ENCODE measurements at places on chromosomes 6 and 20.

DNA sequence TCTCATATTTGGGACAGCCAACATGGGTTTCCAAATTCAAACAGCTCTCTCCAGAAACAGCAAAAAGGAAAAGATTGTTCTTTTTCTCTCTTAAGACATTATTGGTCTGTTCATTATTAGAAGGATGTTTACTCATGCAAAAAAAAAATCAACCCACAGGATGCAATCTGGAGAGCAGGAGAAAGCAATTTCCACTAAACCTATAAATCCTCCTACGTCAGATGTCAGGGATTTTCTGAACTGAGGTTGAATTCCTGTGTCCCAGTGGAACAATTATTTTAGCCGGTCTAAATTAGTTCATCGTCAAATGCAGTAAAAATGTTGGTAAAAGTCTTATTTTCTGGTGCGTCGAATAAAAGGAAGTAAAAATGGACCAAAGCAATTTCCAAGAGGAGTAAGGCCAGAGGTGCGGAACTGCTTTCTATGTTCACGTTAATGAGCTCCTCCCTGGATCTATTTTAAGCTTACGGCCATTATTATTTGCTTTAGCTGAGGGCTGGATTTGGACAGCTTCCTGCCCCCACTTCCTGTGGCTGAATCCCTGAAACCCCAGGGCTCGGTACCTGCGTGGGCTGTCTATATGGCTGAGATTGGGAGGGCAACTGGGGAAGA, at the start of gene GABRR1:
Gene GABRR1 (minus strand): TSS at position 60 of the 612 bp plus-strand sequence. CDS start 36 bp downstream, at position 24.
- DNase-seq, result no peak

GRCh38 chr6:170433163-170434116, 119.7 kb downstream of the PSMB1 start:
- DNase-seq, result no peak

GRCh38 chr6:11206576-11206975, 25.9 kb downstream of the NEDD9 start:
- no peak for DNase-seq

DNA sequence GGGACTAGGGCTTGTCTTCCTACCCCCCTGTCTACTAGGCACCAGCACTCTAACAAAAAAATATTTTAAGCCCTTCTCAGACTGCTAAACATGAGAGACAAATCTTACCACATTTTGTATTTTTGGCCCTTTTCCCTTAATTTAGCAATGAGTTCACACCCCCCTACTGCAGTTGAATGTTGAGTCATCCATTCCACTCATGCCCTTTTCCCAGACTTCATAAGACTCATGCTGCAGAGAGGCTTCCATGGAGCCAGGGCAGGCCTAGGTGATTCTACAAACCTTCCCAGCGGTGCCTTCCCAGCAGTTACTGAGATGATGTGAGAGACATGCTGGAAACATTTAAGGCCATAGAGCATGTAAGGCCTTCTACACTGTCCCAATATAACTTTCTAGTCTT, 53.9 kb downstream of the PXDC1 start:
- DNase-seq, result no peak

- no peak for DNase-seq
Measured at GRCh38 chr6:3392930-3393835, 63.7 kb downstream of the SLC22A23 start.

- DNase-seq, result no peak
Measured at GRCh38 chr6:132954222-132954621, 139.9 kb downstream of the RPS12 start.

- no peak for DNase-seq
Measured at GRCh38 chr20:43183536-43184070, 6.1 kb downstream of the PTPRT start.

GRCh38 chr6:139863964-139864363, 489.5 kb upstream of the CITED2 start:
- DNase-seq, result no peak

DNA sequence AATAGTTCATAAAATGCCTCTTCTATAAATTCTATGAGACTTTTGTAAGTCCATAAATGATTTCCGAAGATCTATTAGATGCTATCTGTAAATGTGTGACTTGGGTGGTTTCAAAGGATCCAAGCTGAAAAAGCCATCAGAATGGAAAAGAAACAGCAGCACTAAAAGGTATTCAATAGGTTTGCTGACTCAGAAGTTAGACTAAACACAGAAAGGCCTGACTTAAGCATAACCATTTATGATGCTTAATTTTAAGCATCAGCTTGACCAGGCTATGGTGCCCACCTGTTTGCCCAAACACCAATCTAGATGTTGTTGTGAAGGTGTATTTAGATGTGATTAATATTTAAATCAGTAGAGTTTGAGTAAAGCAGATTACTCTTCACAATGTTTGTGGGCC, 513.5 kb downstream of the TFAP2A start:
- DNase-seq, result no peak

DNA sequence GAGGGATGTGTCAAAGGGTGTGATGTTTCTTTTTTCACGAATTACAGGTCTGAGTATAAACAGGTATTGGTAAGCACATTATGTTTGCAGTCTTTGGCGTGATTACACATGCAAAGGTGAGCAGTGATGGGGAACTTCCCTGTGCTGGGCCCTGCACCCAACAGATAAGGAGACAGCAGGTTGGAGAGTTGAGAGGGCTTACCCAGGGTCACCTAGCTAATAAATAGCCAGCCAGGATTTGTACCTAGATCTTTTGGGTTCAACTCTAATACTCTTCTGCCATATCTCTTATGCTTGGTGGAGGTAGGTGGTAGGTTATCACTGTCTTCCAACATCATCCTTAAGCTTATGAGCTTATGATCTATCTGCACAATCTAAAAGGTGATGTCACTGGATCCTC, 46.5 kb downstream of the AFG1L start:
- no peak for DNase-seq

DNA sequence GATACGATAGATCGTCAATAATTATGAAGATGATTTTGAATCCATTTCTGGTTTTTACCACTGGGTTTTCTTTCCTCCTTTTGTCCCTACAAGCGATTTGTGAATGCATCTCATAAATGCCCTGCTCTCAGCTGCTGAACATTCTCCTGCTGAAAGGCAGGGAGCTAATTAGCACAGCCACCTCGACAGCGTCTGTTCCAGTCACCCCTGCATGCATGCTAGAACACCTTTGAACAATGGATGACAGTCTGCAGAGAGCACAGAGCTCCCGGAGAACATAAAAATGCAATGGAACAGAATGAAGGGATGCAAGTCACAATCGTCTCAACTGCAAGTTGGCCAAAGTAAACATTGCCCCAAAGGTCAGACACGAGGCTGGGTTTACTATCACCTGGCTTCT, 105.8 kb downstream of the SLC35B3 start:
- DNase-seq, result no peak

GRCh38 chr6:168088161-168089053, 9.4 kb upstream of the FRMD1 start:
- DNase-seq, result peak; percentile 97

GRCh38 chr6:104597541-104598050, 262.1 kb downstream of the HACE1 start:
- no peak for DNase-seq

GRCh38 chr6:20061952-20062351, 150.3 kb downstream of the MBOAT1 start:
- no peak for DNase-seq

GRCh38 chr6:80457439-80457933, 351.0 kb downstream of the BCKDHB start:
- peak; percentile 81 for DNase-seq

DNA sequence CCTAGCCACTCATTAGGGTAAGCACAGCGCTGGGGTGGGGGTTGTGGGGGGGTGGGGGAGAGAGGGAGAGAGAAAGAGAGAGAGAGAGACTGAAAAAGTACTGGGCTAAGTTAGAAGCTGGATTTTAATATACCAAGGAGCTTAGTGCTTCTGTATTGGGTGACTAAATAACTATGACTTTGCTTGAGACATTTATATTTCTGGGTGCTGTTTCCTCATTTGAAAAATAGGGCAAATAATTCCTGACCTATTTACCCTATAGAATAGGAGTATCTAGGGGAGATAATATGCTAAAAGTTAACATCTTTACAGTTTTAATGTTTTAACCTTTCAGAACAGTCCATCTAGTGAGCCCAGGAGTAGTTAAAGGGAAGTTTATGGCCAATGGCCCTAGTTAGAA, 7.7 kb downstream of the NKAIN2 start:
- DNase-seq, result no peak

GRCh38 chr6:135311446-135312200, 130.5 kb downstream of the MYB start:
- DNase-seq, result no peak

DNA sequence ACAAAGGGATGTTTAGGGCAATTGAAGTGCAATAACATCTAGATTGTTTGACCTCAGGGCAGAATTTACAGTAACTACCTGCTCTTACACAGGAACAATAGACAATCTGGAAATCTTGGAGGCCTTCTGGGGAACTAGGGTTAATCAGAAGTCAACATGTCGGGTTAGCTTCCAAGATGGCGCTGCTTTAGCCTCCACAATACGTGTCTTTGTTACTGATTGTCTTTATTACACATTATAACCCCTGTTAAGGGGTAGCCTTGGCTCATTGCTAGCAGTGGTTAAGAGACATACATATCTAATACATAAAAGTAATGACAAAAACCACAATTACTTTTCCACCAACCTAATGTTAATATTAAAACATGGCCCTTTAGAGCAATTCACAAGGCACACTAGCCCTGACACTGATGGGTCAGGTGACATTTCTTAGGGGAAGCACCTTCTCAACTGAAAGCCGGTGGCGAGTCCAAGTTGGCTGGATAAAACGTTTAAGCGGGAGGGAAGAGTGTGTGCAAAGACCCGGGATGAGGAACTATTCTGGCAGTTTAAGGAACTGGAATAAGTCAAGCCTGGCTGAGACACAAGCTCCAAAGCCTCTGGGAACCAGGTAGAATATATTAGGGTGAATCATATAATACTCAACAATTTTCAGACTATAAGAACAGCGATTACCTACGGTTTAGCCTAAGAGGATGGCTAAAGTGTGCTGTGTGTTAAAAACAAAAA, 236.9 kb downstream of the BCAS1 start:
- DNase-seq, result no peak

DNA sequence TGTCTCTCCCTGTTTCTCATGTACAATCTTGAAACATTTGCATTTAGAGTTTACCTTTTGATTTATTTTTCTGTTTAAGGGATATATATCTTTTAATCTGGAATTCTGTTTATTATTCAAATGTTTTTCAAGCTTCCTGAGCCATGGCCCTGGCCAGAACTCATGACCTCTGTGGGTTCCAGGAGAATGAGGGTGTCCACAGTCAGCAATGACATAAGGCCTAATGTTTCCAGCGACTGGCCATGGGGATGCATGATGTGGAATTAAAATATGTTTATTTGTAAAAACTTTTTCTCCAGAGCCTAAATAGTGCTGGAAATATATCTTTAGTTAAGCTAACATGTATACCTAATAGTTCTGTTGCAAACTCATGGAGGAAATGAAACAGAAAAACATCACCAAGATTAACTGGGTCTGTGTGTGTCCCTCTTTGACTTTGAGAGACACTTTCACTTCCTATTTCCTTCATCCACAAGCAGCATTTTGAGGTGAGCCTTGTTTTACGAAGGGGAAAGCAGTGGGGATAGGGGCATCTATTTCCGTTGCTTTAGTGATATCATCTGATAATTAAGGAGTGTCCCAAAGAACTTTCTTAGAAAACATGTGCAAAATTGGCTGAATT, 87.6 kb downstream of the SMOC2 start:
- peak; percentile 4 for DNase-seq

DNA sequence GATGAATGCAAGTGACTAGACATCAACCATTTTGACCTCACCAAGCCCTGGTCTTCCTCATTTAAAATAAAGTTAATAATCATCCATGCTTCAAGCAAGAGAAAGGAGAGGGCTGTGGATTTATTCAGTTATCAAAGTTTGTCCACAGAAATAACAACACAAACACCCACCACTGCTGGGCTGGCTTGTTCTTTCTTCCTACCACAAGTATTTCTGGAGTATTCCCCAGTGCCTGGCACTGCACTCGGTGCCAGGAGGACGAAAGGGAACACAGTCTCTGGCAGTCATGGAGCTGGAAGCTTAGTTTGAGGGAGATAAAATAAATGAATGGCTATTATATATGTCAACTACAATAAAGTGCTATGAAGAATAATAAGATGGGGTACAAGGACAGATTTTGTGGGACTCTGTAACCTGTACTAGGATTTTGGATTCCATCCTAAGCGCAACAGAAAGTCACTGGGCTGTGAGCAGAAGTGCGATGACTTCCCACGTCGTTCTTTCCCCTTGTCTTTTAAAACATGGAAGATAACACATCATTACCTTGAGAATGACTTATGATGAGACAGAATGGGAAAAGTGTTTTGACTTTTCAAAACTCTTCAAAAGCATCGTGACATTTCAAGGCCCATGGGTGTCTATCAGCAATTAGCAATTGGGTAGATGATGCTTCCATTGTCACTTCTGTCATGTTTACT, 74.5 kb upstream of the TRAF3IP2 start:
- DNase-seq, result no peak

- no peak for DNase-seq
Measured at GRCh38 chr6:7255918-7256317, 57.1 kb downstream of the SSR1 start.

GRCh38 chr20:39778847-39779604, 816.9 kb downstream of the DHX35 start:
- DNase-seq, result no peak

GRCh38 chr6:128409003-128409402, 111.4 kb downstream of the PTPRK start:
- DNase-seq, result no peak

DNA sequence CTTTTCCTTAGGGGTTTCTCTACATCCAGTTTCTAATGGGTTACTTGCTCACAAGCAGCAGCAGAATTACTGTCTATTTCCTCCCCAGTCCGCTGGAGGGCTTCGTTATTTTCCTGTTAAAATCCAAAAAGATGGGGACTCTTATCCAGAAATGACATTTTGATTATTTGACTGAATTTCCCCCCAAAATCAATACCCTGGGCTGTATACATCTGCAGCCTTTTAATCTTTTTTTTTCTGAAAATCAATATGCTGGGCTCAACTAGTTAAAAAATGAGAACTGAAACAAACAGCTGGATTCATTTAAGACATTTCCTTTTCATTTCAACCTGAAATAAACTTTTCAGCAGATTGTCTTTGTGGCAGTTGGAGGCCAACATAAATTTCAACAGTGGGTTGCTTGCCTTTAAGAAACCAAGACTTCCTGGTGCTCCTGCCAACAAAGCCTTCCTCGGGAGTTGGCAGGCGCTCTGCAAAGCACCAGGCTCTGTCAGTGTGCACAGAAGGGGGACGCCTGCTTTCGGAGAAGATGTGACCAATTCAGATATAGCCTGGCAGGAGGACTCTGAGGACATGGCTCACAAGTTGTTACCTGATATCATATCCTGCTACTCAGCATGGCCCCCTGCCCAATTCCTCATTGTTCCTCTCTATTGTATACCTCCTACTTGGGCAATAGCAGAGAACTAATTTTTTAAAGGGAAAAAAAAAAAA, 204.7 kb upstream of the ARG1 start:
- DNase-seq, result no peak

- DNase-seq, result no peak
Measured at GRCh38 chr6:129236001-129236517, 353.1 kb downstream of the LAMA2 start.

GRCh38 chr20:38805958-38806854, 709 bp downstream of the PPP1R16B start:
- no peak for DNase-seq

DNA sequence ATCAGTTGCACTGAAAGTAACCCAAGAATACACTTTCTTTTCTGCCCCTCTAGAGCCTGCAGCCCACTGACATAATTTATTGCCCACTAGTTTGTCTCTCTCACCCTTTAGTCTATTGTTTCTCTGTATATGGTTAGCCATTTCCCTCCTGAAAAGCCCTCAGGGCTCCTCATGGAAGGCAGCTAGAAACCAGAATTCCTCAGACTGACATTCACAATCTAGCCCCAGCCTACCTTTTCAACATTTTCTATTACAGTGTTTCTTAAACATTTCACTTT, 21.4 kb upstream of the PAQR8 start:
- no peak for DNase-seq

GRCh38 chr6:74041420-74041819, 345.4 kb downstream of the CD109 start:
- DNase-seq, result peak; percentile 58
